Renal pelvis (tissue), 12 donors: ENCODE measurements at places on chromosomes 11 and 22.

GRCh38 chr22:25111579-25112517, 87.8 kb upstream of the CRYBB3 start:
- no peak for DNase-seq

DNA sequence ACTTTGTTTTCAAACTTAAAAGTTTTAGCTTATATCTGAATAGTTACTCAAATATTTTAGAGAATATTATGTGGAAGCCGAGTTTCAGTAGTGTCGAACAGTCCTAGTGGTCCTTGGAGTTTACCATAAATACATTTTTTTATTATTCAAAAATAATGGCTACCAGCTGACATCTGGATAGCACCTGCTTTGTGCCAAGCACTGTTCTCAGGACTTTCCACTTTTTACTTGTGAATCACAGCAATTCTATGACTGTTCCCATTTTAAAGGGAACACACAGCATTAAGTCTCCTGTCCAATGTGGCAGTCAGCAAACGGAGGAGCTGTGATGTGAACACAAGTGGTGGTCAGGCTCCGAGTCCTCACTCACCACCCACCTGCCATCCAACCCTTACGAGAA, 4.0 kb upstream of the SCGB2A1 start:
- DNase-seq = no peak

DNA sequence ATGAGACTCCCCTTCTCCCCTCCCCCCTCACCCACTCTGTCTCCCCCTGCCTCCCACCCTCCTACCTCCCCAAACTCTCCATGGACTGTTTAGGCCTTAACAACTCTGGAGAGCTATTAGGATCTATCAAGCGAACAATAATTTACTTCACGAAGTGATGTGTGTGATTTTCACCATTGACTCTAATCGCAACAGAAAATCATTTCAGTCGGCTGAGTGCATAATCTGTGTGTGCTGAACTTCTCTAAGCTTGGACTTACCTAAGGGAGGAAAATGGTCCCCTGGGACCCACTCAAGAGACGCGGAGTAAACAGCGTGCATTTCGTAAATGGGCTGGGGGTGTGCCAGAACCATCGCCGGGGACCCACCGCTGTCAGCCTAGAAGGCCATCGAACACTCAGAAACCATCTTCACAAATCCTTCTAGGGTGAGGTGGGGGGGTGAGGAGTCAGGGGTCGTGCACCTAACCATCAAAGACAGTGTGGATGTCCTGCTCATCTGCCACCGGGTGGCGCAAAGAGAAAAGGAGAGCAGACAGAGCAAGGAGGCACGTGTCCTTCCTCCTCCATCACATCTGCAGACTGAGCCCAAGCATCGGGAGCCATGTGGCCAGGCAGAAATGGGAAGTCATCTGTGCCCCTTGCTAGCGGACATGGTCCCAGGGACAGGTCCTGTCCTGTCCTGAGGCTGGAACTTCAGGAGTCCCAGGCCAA, 62.1 kb upstream of the NUP50 start:
- no peak for DNase-seq

DNA sequence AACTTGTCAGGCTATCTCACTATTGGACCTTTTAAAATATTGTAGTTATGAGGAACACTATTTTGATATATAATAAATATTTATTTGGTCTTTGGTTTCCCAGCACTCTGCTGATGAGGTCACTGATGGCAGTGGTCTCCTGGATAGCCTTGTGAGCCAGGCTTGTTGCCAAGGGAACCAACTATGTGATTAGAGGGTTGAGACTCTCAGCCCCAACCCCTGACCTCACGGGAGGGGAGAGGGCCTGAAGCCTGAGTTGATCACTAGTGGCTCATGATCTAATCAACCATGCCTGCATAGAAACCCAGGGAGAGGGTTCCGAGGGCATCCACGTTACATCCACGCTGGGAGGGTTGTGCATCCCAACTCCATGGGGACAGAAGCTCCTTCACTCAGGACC, 10.8 kb downstream of the PANX1 start:
- DNase-seq = no peak

- DNase-seq = no peak
Measured at GRCh38 chr11:9643751-9644150, 20.1 kb upstream of the SWAP70 start.

GRCh38 chr11:127679816-127680545, 679.4 kb upstream of the KIRREL3 start:
- no peak for DNase-seq

- DNase-seq = no peak
Measured at GRCh38 chr11:92744929-92745585, 224.4 kb upstream of the MTNR1B start.
